ENCODE measurements at places on chromosomes 11 and 22.

- no peak for DNase-seq
- H3K4me1 ChIP-seq, result peaks cover 2% of the 10 kb centered on the region
- H3K36me3 ChIP-seq, result peaks cover 46% of the 10 kb centered on the region
- no peak overlapping the region for H3K4me3 ChIP-seq
- no peak overlapping the region for H3K27ac ChIP-seq
- no peaks in the 10 kb centered on the region for H3K27me3 ChIP-seq
These were observed 82.2 kb upstream of the GRK3 start for GRCh38 chr22:25482091-25482760.

DNA sequence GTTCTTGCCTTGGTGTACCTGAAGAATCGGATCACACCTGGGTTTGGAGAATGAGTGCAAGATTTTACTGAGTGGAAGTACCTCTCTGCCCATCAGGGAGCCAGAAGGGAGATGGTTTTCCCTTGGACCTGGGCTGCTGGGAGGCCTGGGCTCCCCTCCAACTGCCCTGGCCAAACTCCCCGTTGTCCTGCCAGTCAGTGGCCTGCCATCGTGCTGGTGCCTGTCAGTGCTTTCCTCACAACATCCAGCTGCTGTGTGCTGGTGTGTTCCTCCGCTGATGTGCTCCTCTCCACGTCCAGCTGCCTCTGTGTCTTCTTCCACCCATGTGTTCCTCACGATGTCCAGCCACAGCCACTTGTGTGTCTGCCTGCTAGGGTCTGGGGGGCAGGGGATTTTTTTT is 87.9 kb upstream of the CLPB start:
- no peak overlapping the region for H3K27ac ChIP-seq
- no peaks in the 10 kb centered on the region for H3K36me3 ChIP-seq
- H3K4me3 ChIP-seq, result no peak overlapping the region
- no peaks in the 10 kb centered on the region for H3K4me1 ChIP-seq
- no peak for DNase-seq
- peaks cover 59% of the 10 kb centered on the region for H3K27me3 ChIP-seq

GRCh38 chr11:61480994-61481335 is 27.6 kb upstream of the LRRC10B start:
- no peak overlapping the region for H3K27ac ChIP-seq
- H3K4me1 ChIP-seq, result peaks cover 1% of the 10 kb centered on the region
- no peak for DNase-seq
- peaks cover 11% of the 10 kb centered on the region for H3K27me3 ChIP-seq
- no peaks in the 10 kb centered on the region for H3K36me3 ChIP-seq
- H3K4me3 ChIP-seq, result no peak overlapping the region

DNA sequence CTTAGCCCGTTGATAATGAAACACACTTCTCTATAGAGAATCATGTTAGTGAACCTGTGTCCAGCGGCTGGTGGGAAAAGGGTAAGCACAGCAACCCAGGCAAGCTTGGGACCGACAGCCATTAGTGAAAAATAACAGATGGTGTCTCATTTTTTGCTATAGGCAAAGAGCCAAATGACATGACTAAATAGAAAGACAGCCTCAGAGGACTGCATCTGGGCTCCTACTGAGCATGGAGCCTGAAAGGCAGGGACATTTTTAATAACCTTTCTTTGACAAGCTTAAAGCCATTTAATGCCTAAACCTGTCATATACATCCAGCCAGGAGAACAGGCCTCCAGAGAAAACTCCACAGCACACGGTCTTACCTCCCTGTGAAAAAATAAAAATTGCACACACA is 67.0 kb downstream of the FANCF start:
- H3K27me3 ChIP-seq, result no peaks in the 10 kb centered on the region
- no peaks in the 10 kb centered on the region for H3K36me3 ChIP-seq
- H3K4me1 ChIP-seq, result no peaks in the 10 kb centered on the region
- H3K27ac ChIP-seq, result no peak overlapping the region

DNA sequence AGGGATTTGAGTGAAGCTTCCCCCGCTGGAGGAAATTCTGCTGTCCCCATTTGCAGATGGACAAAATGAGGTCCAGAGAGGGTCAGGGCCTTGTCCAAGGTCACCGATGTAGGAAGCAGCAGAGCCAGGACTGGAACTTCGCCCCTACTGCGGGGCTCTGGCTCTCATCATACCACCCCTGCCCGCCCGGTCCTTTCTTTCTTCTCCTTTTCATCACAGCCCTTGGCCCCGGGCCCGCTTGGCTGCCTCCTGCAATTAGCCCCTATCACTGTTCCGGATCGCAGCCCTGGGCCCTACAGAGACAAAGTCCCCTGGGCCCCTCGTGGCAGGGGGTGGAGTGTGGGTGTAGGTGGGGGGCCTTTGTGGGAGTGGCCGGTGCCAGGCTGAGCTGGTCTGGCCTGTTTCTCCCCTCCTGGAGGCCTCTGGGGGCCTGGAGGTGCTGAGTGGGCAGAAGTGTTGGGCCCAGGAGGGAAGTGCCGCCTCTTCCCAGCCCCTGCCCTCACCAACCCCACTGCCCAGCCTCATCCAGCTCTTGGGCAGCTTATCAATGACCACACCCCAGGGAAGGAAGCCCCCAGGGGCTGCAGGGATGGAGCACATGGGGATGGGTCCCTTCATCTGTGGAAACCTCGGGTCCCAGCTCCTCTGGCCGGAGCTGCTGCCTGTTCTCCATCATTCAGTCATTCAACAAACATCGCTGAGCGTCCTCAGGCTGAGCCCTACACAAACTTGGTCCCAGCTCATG is 3.4 kb downstream of the EMID1 start:
- H3K4me1 ChIP-seq, result peaks cover 3% of the 10 kb centered on the region
- no peak for DNase-seq
- H3K27ac ChIP-seq, result no peak overlapping the region
- H3K36me3 ChIP-seq, result no peaks in the 10 kb centered on the region

GRCh38 chr22:36104988-36105387 is 55.6 kb downstream of the APOL3 start:
- no peak for DNase-seq
- H3K36me3 ChIP-seq, result no peaks in the 10 kb centered on the region
- H3K27ac ChIP-seq, result no peak overlapping the region
- H3K4me3 ChIP-seq, result no peak overlapping the region

GRCh38 chr11:131675121-131675888 is 304.9 kb downstream of the NTM start:
- no peak overlapping the region for H3K27ac ChIP-seq
- H3K27me3 ChIP-seq, result peaks cover 28% of the 10 kb centered on the region
- DNase-seq, result no peak

- no peak for DNase-seq
- H3K27ac ChIP-seq, result no peak overlapping the region
- no peaks in the 10 kb centered on the region for H3K36me3 ChIP-seq
- H3K4me1 ChIP-seq, result no peaks in the 10 kb centered on the region
- no peak overlapping the region for H3K4me3 ChIP-seq
These were observed 9.2 kb downstream of the APOA4 start for GRCh38 chr11:116813781-116814471.

GRCh38 chr11:128331317-128331716 is 256.0 kb downstream of the ETS1 start:
- peaks cover 10% of the 10 kb centered on the region for H3K4me1 ChIP-seq

DNA sequence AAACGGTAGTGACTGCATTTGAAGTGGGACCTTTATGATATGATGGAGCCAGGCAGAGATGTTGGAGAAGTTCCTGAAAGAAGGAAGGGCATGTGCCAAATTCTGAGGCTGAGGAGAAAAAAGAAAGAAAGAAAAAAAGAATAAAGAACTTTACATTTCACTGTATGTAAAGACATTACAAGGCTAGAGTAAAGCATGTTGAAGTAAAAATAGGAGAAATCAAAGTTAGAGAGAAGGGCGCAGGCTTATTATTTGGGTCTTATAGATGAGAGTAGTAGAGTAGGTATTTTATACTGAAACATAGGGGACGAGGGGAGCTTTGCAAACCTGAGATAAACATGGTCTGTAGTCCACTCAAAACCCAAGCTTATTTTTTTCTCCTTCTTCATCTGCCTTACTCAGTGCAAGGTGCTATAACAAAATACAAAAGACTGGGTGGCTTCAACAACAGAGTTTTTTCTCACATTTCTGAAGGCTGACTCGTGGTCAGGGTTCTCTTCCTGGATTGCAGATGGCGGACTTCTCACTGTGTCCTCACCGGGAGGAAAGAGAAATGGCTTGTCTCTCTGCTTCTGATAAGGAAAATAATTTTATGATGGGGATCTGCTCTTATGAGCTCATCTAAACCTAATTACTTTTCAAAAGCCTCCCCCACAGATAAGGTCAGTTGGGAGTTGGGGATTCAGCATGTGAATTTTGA is 2.7 kb downstream of the HBG1 start:
- no peaks in the 10 kb centered on the region for H3K4me1 ChIP-seq
- H3K36me3 ChIP-seq, result no peaks in the 10 kb centered on the region
- no peak overlapping the region for H3K27ac ChIP-seq
- peaks cover 23% of the 10 kb centered on the region for H3K27me3 ChIP-seq
- no peak overlapping the region for H3K4me3 ChIP-seq

- peak; percentile 92 for DNase-seq
- H3K27me3 ChIP-seq, result no peaks in the 10 kb centered on the region
- no peaks in the 10 kb centered on the region for H3K36me3 ChIP-seq
- peaks cover 31% of the 10 kb centered on the region for H3K4me1 ChIP-seq
- peak overlapping the region; percentile 74 for H3K4me3 ChIP-seq
These were observed 1.0 kb upstream of the SLC25A1 start for GRCh38 chr22:19179497-19180048.

DNA sequence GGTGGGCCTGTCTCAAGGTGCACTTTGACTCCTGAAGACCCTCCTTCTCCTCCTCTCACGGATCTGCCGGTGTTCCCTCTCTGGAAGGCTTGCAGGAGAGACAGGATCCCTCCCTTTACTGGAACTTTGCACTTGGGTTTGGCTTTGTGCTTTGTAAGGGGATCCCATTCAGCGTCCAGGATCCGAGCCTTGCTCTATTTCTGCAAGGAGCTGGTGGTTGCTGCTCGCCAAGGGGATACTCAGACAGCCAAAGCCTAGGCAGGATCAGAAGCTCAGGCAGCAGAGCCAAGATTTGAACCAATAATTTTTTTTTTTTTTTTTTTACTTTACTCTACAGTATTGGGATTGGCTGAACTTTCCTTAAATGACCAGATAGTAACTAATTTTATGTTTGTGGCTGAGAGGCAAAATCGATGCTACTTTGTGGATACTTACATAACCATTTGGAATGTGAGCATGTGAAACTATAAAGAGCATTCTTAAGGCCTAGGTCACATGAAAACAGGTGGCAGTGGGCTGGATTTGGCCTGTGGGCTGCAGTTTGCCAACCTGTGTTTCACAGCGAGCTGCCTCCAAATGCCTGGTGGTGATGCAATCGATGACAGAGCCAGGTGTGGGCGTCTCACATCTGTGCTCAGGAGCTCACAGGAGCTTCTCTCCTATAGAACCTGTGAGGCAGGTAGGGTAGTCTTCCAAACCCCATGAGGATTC is 25.2 kb downstream of the BCR start:
- H3K27me3 ChIP-seq, result no peaks in the 10 kb centered on the region
- no peak overlapping the region for H3K27ac ChIP-seq
- H3K4me1 ChIP-seq, result peaks cover 2% of the 10 kb centered on the region

DNA sequence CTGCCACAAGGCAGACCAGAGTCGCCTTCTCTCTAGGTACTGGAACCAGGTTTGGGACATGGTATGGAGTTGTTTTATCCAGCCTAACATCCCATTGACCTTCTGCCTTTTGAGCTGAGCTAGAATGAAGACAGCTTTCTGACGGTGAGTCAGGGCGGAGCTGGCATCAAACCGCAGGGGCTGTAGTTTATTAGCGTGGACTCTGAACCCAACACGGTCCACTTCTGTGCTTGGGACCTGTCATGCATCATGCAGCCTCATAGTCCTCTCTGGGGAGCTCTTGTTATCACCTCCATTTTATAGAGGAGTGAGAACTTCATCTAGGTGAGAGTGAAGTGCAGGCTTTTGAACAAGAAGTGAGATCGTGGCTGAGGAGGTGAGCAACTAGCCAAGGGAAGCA is 8.3 kb downstream of the GAL3ST1 start:
- peaks cover 26% of the 10 kb centered on the region for H3K27me3 ChIP-seq
- no peak for DNase-seq
- peaks cover 8% of the 10 kb centered on the region for H3K4me1 ChIP-seq
- no peaks in the 10 kb centered on the region for H3K36me3 ChIP-seq
- no peak overlapping the region for H3K27ac ChIP-seq
- H3K4me3 ChIP-seq, result no peak overlapping the region

DNA sequence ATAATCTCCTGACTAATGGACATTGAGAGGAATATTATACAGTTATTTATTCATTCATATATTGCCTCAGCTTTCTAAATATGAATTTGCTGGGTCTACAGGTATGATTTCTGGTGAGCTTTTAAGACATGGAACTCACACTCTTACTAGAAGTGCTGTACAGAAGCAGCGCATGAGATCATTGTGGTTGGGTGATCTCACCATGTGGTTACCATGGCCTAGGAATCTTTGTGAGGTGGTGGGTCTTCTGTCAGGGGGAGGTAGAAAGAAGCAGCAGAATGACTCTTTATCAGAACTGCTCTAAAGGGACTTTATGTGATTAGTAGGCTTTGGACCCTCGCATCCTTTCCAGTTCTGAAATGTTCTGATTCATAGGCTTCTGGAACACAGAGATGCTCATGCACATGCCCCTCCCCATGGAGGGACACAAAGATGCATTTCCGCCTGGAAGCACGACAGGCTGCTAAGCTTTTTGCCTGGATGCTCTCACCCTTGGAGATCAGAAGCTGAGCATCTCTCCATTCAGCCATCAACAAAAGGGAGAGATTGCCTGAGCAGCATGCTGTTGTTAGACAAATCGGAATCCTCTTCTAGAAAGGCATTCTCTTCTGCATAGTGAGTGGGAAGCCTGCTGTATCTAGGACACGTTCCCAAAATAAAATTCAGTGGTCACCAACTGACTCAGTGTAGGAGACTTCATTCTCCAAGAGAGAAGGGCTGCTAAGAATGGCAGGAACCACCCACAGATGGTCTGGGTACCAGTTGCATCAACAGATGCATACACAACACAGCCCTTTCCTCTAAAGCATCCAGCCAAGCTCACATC is 51.3 kb downstream of the KIRREL3 start:
- H3K27ac ChIP-seq, result no peak overlapping the region
- H3K4me1 ChIP-seq, result peaks cover 2% of the 10 kb centered on the region
- no peaks in the 10 kb centered on the region for H3K27me3 ChIP-seq
- H3K4me3 ChIP-seq, result no peak overlapping the region
- no peak for DNase-seq

GRCh38 chr22:44245438-44245837 is 64.7 kb downstream of the PARVG start:
- peaks cover 6% of the 10 kb centered on the region for H3K36me3 ChIP-seq
- no peak overlapping the region for H3K4me3 ChIP-seq
- peak; percentile 80 for DNase-seq
- H3K27ac ChIP-seq, result no peak overlapping the region
- H3K27me3 ChIP-seq, result peaks cover 19% of the 10 kb centered on the region
- no peaks in the 10 kb centered on the region for H3K4me1 ChIP-seq

- H3K27ac ChIP-seq, result no peak overlapping the region
- no peak for DNase-seq
- no peaks in the 10 kb centered on the region for H3K4me1 ChIP-seq
- H3K36me3 ChIP-seq, result no peaks in the 10 kb centered on the region
- H3K27me3 ChIP-seq, result peaks cover 34% of the 10 kb centered on the region
These were observed 72.3 kb downstream of the BDNF start for GRCh38 chr11:27627979-27628378.

GRCh38 chr11:36213393-36213840 is 75.8 kb downstream of the COMMD9 start:
- DNase-seq, result no peak
- no peak overlapping the region for H3K4me3 ChIP-seq
- H3K27ac ChIP-seq, result no peak overlapping the region
- no peaks in the 10 kb centered on the region for H3K36me3 ChIP-seq
- H3K27me3 ChIP-seq, result no peaks in the 10 kb centered on the region

GRCh38 chr11:110762590-110762989 is 50.4 kb upstream of the ARHGAP20 start:
- H3K27me3 ChIP-seq, result peaks cover 4% of the 10 kb centered on the region
- no peak for DNase-seq
- no peak overlapping the region for H3K4me3 ChIP-seq
- H3K27ac ChIP-seq, result peak overlapping the region; percentile 79
- H3K36me3 ChIP-seq, result no peaks in the 10 kb centered on the region
- peaks cover 31% of the 10 kb centered on the region for H3K4me1 ChIP-seq

Data from osteocyte (in vitro differentiated cells).